SJCRH30 (cell line): ENCODE measurements at places on chromosomes 1 and 21. TPM values are rescaled to one million over a fixed set of nuclear protein-coding genes. Genes with fewer than 3 reads are reported as not detected.
A peak's percentile ranks its signal among the peaks of the same experiment; 100 is the strongest.

GRCh38 chr1:112704391-112704933, 2.5 kb downstream of the RHOC start:
- peak overlapping the region; percentile 91 for H3K4me3 ChIP-seq
- no peak for DNase-seq
- H3K36me3 ChIP-seq = peaks cover 20% of the 10 kb centered on the region
- H3K4me1 ChIP-seq = peaks cover 31% of the 10 kb centered on the region
- no peaks in the 10 kb centered on the region for H3K27me3 ChIP-seq

GRCh38 chr1:151416231-151416630, 16.9 kb downstream of the PSMB4 start:
- H3K27ac ChIP-seq = no peak overlapping the region
- no peaks in the 10 kb centered on the region for H3K27me3 ChIP-seq
- DNase-seq = no peak
- H3K4me3 ChIP-seq = no peak overlapping the region
- H3K36me3 ChIP-seq = peaks cover 38% of the 10 kb centered on the region

- H3K27ac ChIP-seq = no peak overlapping the region
- H3K4me1 ChIP-seq = no peaks in the 10 kb centered on the region
- no peak overlapping the region for H3K4me3 ChIP-seq
- no peaks in the 10 kb centered on the region for H3K36me3 ChIP-seq
- DNase-seq = peak; percentile 3
Measured at GRCh38 chr1:174077749-174078490, 55.8 kb upstream of the RC3H1 start.

DNA sequence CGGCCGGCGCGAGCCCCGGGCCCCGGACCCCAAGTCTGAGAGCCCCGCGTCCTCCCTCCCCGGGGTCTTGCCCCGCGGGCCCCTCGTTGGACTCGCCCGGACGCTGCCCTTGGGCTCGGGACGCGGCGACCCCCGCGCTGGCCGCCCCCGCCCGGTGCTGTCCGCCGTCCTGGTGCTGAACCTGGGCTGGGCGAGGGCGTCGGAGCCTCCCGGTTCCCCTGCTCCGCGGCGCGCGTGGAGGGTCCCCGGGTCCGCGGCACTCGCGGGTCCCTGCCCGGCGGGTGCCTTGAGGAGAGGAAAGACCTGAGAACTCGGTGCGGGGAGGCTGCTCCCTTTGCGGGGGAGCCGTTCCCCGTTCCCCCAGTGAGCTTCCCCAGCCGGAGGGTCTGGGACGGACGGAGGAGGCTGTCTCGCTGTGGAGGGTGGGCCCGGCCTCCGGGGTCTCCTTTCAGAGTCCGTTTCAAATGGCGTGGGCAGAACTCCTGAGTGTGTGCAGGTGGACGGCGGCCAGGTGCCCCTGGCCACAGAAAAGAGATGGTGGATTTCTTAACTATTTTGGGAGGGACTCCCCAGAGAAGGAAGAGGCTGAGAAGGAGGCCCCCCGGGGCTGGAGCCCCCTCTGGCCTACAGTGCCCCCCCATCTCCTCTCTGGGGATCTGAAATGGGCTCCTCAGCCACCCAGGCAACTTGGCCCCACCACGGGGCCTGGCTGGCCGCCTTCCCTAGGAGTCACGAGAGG, 595 bp downstream of the GABRD start:
- peaks cover 27% of the 10 kb centered on the region for H3K27me3 ChIP-seq
- H3K4me1 ChIP-seq = no peaks in the 10 kb centered on the region
- no peak overlapping the region for H3K4me3 ChIP-seq
- no peak for DNase-seq

GRCh38 chr1:54475946-54476516, 69.8 kb upstream of the SSBP3 start:
- H3K27me3 ChIP-seq = peaks cover 9% of the 10 kb centered on the region
- peak; percentile 32 for DNase-seq
- H3K4me1 ChIP-seq = peaks cover 27% of the 10 kb centered on the region
- no peak overlapping the region for H3K27ac ChIP-seq
- no peaks in the 10 kb centered on the region for H3K36me3 ChIP-seq

GRCh38 chr21:45460011-45460565, 55.1 kb downstream of the COL18A1 start:
- no peak overlapping the region for H3K27ac ChIP-seq
- H3K4me1 ChIP-seq = peaks cover 10% of the 10 kb centered on the region
- H3K4me3 ChIP-seq = no peak overlapping the region

DNA sequence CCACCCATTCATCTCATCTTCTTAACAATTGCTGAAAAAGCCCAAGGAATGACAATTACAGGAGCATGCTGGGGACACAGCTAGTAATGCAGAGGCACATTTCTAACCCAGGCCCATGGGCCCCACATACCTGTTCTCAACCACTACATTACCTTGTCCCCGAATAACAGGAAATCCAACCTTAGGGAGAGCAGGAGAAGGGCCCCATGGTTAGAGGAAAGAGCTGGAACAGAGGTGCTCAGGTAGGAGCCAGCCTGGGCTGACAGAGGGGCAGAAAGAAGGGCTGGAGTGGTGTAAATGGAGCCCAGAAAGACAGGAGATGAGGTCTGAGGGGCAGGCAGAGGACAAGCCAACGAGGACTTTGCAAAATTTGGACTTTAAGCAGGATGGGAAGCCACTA, 11.4 kb upstream of the S100A8 start:
- 0 out of 2 replicates have a peak, but pooled peaks cover 6% of the 10 kb centered on the region for H3K27me3 ChIP-seq
- H3K27ac ChIP-seq = no peak overlapping the region
- H3K36me3 ChIP-seq = no peaks in the 10 kb centered on the region

DNA sequence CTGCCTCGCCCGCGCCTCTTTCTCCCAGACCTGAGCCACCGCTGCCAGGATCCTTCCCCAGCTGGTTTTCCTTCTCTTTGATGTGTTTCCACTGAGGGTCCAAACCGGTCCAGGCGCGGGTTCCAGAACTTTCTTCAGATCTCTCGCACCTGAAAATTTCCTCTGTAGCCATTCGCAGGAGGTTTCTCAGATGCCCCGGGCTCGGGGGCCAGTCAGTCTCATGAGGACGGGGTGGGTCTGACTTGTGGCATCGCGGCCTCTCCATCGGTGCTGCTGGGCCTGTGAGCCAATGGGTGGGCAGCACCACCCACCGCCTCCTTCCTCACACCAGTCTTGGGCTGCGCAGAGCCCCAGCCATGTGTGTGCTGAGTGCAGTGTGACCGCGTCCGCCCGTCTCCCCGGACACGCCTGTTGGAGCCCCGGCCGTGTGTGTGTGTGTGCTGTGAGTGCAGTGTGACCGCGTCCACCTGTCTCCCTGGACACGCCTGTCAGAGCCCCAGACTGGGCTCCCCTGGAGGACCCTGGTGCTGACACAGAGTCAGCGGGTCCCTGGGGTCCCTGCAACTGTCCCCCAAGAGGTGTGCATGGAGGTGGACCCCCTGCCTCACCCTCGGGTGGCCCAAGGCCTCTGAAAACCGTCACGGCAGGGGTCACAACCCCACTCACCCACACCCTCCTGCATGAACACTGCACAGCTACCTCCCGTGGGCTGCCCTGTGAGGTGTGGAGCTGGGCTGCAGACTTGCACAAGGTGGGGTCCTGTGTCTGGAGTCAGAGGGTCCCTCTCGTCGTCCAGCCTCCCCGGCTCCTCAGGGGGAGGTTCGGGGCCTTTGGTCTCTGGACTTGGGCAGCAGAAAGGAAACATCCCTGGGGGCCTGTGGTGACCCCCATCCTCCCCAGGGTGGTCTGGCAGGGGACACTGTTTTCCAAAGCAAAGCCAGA, 20.2 kb downstream of the COL18A1 start:
- peaks cover 34% of the 10 kb centered on the region for H3K4me1 ChIP-seq
- no peaks in the 10 kb centered on the region for H3K27me3 ChIP-seq
- DNase-seq = peak; percentile 82
- peak overlapping the region; percentile 82 for H3K27ac ChIP-seq
- H3K4me3 ChIP-seq = no peak overlapping the region
- H3K36me3 ChIP-seq = no peaks in the 10 kb centered on the region

The DIO1 gene
- not detected in 2 replicates for total RNA-seq

The SPRR3 gene
- total RNA-seq = not detected in 2 replicates
